Femur (tissue), 1 donor: ENCODE measurements at places on chromosomes 7 and 10.

GRCh38 chr10:91024541-91024940, 103.7 kb upstream of the ANKRD1 start:
- DNase-seq, result no peak

GRCh38 chr10:129102906-129103693, 363.9 kb upstream of the MGMT start:
- no peak for DNase-seq

DNA sequence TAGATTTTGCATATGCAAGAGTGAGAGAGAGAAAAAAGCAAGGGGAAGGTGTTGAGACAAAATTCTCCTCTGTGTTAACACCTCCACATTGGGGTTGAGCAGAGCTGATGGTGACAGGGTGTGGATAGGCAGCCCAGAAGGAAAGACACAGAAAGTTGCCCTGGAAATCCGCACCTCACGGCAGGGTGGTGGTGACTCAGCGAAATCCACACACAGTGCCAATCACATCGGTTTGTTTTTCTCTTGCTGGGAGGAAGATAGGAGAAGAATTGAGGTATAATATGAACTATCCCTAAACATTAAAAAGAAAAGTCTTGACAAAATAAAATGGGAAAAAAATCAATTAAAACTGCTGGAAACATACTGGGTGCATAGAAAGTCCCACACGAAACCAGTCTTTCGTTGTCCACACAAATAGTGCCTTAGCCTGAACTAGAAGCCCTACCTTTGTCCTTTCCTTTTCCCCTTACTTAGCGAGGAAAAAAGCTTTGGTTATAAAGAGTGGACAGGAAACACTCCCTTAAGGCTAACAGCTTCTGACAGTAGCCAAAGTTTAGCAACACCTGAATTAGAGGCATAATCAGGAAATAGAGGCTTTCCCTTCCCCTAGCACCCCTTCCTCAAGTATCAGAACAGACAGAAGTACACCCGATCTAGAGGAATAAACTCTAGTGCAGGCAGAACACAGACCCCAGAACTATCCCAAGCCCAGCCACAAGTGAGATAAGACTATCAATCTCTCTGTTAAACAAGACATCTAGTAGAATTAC, 39.2 kb upstream of the DNAJC1 start:
- DNase-seq, result no peak

DNA sequence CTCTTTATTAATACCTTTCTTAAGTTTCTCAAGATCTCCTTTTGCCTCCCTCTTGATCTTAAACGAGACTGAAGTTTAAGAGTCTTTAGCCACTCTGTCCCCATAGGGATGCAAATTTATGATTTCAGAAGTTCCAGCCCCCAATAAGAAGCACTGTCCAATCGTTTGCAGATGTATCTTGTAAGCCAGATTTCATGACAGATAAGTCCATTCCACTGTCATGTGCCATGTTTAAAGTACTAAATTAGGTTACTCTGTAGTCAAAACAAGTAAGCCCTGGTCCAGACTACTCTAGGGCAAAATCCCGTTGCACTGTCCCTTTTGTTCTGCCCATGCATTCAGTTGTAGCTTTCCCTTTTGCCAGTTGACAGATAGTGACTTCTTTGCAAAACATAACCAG, 157.2 kb upstream of the KAT6B start:
- DNase-seq, result no peak

DNA sequence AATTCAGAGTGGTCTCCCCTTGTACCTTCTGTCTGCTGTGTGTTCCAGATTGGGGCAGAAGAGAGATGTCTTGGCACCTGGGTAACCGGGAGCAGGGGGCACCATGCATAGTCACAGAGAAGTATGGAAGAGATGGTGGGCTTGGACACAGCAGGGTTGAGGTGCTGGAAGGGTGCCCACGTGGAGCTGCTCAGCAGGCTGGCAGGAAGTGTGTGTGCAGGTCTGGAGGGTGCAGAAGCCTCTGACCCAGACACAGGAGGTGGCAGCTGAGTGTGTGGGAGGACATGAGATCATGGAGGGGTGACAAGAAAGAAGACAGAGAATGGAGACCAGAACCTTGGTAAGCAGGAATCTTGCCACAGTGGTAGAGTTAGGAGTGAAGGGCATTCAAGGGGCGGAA, 42.3 kb upstream of the DUSP5 start:
- DNase-seq, result no peak

DNA sequence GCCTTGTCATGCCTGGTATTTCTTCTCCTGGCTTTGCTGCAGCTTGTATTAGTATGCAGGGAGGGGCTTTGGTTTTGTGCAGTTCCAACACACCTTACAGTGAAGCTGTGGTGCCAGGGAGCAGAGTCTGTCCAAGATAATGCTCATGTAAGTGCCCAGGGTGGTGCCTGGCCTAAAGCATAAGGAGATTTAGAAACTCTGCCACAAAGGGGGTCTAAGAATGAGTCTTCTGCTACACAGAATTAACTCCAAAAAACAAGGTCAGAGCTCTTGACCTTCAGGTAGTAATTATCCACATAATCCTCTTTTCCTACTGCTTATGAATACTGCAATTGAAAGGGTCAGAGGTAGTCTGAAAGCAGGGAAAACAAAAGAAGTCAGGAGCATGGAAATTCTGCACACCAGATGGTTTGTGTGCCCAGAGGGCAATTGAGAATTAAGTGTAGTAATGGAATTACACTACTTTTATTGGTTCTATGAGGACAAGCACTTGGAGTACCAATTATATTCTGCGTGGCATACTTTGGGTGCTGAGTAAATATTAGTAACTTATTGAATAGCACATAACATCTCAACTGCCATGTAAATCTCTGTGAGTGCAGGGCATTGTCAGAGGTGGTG, 121.5 kb downstream of the KAT6B start:
- no peak for DNase-seq

GRCh38 chr7:80634505-80634904, 3.9 kb upstream of the CD36 start:
- no peak for DNase-seq

DNA sequence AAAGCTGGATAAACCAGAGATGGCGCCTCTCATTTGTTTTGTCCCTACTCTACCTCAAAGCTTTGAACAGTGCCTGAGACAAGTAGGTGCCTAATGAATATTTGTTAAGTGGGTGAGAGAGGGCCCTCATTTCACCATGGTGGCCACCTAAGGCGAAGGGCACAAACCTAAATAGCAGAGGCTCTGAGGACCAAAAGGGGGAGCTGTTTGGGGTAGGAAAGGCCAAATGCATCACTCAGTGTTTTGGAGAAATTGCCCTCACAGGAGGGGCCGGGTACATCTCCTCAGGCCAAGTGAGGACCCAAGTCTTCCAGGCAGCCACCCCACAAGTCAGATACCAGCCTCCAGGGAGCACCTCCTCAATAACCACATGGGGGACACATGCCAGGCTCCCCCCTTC, 14.0 kb downstream of the IMPDH1 start:
- no peak for DNase-seq

DNA sequence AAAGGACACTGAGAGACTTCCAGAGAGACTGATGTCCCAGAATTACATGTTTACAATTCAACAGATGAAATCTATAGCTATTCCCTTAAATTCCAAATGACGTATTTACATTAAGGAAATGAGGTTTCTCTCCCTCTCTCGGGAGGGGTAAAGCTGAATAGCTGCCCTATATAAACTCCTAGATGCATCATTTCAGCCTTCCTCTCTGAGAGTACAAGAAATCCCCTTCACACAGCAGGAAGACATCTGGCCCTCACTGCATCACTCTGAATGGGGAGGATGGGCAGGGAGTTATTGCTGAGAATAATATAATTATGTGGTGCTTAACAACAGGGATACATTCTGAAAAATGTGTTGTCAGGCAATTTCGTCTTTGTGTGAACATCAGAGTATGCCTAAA, 11.0 kb downstream of the POT1 start:
- DNase-seq, result no peak
